ENCODE measurements at places on chromosomes 11 and 22.

GRCh38 chr11:30914143-30914762 lies 328.1 kb upstream of the MPPED2 start:
- no peak for DNase-seq

DNA sequence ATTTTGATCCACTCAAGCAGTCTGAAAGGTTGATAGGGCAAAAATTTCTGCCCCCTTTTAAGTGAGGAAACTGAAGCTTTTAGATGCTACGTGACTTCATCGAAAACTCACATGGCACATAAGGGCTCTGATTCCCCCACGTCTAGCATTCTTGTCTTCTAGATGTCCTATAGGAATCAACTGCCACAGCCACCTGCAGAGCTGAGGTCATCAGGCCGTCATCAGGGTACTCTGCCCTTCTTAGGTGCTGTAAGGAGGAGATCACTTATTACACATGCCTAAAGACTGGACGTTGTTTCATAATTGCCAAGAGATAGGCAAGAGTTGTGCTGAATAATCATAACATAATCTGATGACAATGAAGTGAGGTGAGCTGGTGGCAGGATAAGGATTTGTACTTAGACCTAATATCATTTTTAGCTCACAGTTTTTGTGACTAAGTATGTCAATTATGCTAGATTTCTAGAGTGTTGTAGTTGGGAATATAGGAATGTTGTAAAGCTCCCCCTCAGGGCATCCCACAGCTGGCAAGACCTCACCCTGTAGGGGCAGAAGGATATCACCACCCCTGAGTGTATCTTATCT lies 349.4 kb downstream of the METTL15 start:
- DNase-seq: no peak

DNA sequence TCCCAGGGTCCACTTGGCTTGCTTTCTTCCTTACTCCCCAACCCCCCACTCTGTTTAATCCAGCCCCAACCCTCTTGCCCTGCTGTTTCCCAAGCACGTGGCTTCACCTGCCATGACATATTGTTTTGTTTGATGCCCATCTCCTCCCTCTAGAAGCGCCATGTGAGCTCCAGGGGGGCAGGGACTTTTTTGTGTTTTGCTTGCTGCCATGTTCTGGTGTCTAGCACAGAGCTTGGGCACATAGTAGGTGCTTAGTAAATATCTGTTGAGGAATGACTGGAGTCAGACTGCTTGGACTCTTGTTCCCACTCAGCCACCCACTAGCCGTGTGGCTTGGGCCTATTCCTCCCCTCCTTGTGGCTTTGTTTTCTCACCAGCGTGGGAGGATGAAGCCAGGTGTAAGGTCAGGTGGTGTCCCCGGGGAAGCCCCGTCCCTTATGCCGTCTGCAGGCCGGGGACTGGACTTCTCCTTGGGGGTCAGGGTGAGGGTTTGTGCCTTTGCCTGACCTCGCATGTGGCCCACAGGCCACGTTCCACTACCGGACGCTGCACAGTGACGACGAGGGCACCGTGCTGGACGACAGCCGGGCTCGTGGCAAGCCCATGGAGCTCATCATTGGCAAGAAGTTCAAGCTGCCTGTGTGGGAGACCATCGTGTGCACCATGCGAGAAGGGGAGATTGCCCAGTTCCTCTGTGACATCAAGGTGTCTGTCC lies 3.8 kb downstream of the AIP start:
- no peak for DNase-seq

GRCh38 chr22:45885941-45886395 lies 91.0 kb downstream of the WNT7B start:
- no peak for DNase-seq

GRCh38 chr11:64856382-64857227 lies 12.2 kb upstream of the CDC42BPG start:
- no peak for DNase-seq

- no peak for DNase-seq
Measured at GRCh38 chr11:71251761-71252268, 562 bp downstream of the SHANK2 start.

DNA sequence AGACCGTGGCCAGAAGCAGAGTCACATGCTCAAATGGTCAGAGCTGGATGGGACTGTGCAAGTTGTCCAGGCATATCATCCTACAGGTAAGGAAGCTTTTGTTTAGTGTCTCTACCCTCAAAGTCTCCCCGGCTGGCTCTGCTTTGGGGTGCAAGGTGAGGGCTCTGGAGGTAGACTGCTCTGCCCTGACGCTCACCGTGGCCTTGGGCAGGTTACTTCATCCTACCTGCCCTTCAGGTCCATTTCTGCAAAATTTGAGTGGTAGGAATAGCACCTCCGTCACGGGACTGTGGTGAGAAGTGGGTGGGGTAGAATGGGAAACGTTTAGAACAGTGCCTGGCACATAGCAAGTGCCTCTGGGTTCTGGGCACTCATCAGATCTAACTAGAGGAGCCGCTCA lies 42.2 kb downstream of the NAT10 start:
- DNase-seq: no peak

Data from non-pigmented ciliary epithelial cell (primary cell).